ENCODE measurements at places on chromosomes 2 and 18.

GRCh38 chr2:186093174-186093573 is 354.6 kb downstream of the FSIP2 start:
- DNase-seq = no peak

DNA sequence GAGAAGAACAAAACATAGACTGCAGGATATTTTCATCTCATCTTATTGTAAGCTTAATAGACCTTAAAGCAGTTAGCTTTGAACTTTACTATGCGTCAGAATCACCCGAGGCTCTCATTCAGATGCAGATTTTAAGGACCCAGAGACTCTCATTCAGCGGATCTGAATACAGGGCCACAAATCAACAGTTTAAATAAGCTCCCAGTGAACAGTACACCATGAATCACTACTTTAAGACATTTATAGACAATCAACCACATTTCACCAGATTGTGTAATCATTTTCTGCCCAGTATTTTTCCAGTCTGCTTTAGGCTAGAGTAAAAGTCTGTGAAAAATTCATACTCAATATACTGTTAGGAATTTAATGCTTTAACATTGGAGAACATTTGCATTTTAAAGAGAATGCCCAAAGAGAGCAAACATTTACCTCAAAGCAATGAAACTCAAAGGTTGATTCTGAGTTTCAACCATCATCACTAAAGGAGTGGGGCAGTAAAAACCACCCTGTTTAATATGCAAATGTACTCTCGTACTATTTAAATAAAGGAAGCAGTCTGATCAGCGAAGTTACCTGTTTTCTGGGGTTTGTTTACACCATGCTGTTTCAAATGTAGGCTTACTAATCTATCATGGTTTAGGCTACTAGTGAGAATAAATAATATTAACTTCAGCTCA is 11.0 kb upstream of the ALPK2 start:
- no peak for DNase-seq

GRCh38 chr2:226800941-226801784 is 1.5 kb upstream of the IRS1 start:
- no peak for DNase-seq

- DNase-seq = no peak
These were observed at the start of gene MEP1B for GRCh38 chr18:32189790-32190189. Gene MEP1B, plus strand, starts transcription at chr18:32190039. Its CDS starts 32 bp downstream, at chr18:32190071.

DNA sequence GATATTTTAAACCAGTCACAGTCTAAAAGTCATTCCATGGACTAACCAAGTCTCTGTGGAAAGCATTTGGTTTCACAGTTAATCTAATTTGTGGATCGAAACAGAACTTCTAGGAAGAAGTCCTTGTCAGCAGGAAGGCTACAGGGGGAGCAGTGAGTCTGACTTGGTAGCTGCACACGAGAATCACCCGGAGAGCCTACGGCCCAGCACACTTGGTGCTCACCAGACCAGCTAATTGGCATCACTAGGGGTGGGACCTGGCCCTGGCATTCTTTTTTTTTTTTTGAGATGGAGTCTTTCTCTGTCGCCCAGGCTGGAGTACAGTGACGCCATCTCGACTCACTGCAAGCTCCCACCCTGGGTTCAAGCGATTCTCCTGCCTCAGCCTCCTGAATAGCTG is 97.7 kb downstream of the ZNF532 start:
- DNase-seq = no peak

- peak; percentile 10 for DNase-seq
These were observed 15.5 kb downstream of the REG3G start for GRCh38 chr2:79041032-79041448.

DNA sequence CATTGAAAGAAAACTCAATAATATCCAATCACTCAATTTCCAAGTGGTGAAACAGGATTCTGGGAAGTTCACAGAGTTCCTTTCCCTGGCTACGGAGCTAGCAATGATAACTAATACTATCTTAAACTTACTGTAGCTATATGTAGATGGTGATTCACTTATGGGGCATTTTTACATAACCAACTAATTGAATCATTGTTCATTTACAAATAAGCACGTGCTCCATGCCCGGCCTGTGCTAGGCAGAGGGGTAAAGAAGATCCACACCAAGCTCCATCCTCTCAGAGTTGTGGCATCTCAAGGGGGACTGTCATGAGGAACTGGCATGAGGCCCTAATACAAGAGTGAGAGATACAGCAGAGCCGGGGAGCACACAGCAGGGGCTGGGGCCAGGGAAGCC is 176.3 kb downstream of the ANKRD30B start:
- DNase-seq = no peak

DNA sequence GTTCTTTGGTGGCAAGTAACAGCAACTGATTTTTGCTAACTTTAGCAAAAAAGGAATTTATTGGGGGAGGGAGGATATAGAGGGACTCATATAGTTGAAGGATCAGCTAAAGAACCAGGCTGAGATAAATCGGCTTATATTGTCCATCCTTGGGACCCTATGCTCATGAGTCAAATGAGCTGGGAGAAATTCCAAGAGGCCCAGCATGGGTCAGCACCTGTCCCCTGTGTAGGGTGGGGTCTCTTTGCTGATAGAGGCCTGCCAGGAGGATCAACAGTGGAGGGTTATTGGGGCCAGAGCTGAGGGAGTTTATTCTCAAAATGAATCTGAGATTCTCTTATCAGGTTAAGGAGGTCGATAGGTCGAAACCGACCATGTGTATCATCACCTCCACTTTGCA is 97.2 kb downstream of the VAPA start:
- no peak for DNase-seq

- no peak for DNase-seq
These were observed 36.8 kb downstream of the MEX3C start for GRCh38 chr18:51160646-51161045.

GRCh38 chr2:163345795-163346573 is 389.8 kb downstream of the FIGN start:
- peak; percentile 15 for DNase-seq

DNA sequence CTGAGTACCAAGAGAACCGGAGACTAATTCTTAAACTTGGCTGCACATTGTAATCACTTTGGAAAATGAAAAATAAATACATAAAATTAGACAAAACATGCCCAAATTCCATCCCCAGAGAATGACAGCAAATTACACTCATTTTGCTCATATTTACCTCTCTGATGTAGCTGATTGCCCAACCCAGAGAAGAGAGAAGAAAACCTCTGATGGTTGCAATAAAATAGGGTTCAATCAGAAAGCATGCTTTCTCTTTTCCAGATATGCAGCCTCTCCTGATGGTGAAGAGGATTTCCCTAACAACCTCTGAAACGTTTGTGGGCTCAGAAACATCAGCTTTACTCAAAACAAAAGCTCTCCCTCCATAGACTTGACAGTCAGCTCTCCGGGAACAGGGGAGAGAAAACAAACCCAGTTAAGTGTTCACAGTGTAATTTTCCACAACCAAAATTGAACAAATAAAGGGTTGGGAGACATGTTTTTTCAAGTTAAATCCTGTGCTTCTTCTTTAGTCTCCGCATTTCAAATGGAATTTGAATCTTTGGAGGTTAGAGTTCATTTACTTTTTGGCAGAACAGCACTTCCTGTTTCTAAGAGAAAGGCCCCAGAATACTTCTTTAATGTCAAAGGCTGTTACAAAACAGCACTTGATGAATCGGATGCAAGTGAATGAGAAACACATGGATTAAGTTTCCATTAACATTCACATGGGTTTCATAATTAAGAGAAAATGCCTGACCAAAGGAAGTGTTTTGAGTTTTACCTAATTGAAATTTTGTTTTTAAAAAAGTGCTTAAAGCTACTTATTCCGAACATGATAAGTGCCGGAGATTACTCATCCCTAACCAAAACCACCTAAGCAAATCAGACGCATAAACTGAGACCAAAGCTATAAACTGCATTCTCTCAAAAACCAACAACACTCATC is 570.1 kb upstream of the SYT4 start:
- DNase-seq = no peak

DNA sequence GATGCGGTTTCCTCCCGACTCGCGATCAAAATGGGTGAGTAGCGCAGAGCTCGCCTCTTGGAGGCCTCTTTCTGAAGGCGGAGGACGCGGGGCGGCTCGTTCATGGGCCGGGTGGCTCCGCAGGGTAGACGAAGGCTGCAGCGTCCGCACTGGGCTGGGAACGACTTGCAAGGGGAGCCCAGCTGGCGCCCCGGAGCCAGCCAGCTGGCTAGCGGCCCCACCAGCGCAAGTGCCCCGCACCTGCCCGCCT is 328 bp upstream of the PASK start:
- no peak for DNase-seq

- no peak for DNase-seq
These were observed 32.7 kb upstream of the ABCA12 start for GRCh38 chr2:215171151-215171550.

- DNase-seq = no peak
These were observed 12.2 kb upstream of the SOCS6 start for GRCh38 chr18:70276416-70277191.

- DNase-seq = no peak
These were observed 219.3 kb downstream of the GLI2 start for GRCh38 chr2:120954939-120955338.

DNA sequence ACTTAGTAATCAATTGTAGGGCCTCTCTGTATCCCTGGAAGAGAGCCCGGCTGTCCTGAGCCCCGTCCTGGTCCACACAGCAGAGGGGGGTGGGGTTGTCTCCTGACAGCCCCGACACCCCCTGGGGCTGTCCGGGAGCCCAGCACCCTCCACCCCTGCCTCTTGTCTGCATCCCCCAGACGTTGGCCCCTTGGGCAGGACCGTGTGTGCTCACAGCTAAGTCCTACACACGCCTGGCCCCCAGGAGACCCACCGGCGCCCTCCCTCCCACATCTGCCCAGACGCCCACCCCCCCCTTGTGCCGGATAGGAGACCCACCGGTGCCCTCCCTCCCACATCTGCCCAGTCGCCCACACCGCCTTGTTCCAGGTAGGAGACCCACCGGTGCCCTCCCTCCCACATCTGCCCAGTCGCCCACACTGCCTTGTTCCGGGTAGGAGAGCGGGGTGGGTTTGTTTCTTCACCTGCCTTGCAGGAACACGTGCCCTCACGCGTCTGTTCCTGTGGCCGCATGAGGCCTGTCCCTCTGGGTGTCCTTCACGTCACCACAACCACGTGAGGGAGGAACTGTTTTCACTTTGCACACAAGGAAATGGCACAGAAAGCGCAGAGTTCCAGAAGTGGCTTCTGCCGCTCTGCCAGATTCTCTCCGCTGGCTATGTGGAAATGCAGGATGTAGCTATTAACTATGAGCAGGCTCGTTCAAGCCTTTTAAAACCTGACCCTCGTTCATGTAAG is 61.1 kb upstream of the NFATC1 start:
- no peak for DNase-seq

- no peak for DNase-seq
These were observed 63.4 kb downstream of the TPO start for GRCh38 chr2:1476617-1477195.

GRCh38 chr2:168085801-168086361 is 161.5 kb downstream of the STK39 start:
- no peak for DNase-seq

DNA sequence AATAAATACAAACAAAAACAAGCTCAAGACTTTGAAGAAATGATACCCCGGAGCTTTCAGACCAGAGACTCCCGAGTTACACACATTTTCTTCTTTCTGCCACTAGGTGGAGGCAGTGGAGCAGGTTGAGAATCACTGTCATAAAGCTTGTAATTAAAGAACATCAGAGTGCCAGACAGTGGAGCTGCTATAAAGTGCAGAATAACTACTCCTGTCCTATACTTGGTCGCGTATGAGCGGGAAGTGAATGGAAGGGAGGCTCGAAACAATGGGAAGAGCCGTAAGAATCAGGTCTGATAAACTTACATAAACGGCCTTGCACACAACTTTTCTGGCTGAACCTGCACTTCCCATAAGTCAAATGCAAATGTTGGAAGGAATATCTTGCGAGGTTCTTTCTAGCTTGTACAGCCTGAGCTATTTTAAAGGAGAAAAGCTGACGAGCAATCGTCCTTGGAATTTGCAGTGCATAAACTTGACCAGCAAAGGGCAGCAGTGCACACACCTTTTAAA is 189.0 kb downstream of the RPIA start:
- peak; percentile 65 for DNase-seq

DNA sequence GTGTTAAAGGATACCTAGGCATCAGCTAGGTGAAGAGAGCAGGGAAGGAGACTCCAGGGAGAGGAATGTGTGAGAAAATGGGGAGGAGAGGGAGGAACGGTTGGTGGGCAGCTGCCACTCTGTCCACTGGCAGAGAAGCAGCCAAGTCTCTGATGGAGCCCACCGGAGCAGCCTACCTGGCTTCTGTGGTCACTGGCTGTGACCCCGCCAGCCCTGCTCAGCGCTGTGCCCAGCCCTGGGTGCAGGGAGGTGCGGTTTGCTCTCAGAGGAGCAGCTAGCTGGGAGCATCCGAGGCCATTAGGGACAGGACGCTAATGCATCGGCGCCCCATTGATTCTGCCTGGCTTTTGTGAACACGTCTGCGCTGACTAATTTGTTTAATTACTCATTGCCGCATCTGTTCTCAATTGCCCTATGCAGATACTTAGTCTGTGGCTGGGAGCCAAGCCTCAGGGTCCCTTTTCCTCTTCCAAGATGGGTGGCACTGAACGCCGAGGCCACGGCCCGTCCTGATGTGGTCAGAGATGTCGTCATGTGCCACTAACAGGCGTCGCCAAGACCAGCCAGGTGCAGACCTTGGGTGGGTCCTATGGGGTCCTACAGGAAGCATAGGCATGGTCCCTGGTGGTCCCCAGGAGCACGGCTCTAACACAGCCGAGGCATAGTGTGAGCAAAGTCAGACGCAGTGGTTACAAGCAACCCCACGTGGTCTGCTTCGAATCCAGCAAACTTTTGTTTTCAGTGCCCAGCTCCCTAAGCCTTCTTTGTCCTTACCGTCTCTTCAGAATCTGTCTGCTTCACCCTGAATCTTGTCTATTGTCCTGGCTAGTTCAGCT is 82.0 kb downstream of the RRM2 start:
- no peak for DNase-seq

GRCh38 chr2:230520875-230521155 is 104.8 kb downstream of the SP100 start:
- no peak for DNase-seq

DNA sequence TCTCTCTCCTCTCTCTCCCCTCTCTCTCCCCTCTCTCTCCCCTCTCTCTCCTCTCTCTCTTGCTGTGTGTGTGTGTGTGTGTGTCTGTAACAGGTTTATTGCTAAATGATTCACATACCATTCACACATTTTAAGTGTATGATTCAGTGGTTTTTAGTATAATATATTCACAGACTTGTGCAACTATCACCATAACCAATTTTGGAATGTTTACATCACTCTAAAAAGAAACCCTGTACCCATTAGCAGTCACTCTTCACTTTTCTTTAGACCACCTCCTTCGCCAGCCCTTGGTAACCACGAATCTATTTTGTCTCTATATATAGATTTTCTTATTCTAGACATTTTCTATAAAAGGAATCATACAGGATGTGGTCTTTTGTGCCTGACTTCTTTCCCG is 11.4 kb downstream of the THNSL2 start:
- no peak for DNase-seq

GRCh38 chr18:67525328-67526099 is 9.0 kb upstream of the DSEL start:
- no peak for DNase-seq

GRCh38 chr2:179460181-179460929 is 195.7 kb upstream of the SESTD1 start:
- no peak for DNase-seq

- DNase-seq = no peak
These were observed 570.8 kb upstream of the GYPC start for GRCh38 chr2:126085011-126085795.

All from K562 (cell line).